ENCODE measurements at places on chromosomes 11 and 22.

DNA sequence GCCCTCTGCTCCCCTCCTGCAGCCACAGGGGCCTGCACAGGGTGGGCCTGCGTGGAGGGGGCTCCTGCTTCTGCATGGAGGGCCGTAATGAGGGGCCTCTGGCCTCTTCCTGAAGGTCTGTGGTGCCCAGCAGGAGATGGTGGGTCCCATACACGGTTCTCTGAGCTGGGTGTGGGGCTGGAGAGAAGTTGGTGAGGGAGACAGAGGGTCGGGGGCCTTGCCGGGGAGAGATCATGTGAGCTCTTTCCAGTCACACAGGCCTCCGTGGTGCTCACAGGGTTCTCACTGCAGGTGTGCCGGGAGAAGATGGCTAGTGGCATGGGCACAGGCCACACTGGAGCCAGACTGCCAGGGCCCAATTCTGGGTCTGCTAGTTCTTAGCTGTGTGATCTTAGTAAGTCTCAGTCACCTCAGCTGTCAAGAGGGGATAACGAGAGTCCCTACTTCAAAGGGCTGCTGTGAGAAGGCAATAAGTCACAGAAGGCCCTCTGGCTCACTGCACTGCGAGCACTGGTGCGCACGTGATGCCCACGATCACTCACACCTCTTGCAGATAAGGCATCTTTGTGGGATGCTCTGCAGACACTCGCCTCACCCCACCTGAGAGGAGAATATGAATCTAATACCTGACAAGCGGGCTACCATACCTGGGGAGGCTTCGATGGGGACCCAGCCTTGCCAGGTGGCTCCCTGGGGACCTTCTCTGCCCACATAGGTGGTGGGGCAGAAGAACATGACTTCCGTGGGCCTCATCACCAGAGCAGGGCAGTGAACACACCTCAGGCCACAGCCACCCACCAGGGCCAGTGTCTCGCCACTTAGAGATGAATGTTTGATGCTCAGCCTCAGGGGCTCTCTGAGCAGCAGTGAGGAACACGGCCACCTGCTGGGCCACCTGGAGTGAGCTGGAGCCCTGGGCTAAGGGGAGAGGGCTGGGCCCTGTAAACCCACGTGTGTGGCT lies 14.5 kb downstream of the KCNC1 start:
- DNase-seq = no peak

- DNase-seq = no peak
Measured at GRCh38 chr22:38449776-38450175, 5.2 kb downstream of the KCNJ4 start.

- no peak for DNase-seq
Measured at GRCh38 chr11:33553486-33553885, 147.1 kb downstream of the C11orf91 start.

DNA sequence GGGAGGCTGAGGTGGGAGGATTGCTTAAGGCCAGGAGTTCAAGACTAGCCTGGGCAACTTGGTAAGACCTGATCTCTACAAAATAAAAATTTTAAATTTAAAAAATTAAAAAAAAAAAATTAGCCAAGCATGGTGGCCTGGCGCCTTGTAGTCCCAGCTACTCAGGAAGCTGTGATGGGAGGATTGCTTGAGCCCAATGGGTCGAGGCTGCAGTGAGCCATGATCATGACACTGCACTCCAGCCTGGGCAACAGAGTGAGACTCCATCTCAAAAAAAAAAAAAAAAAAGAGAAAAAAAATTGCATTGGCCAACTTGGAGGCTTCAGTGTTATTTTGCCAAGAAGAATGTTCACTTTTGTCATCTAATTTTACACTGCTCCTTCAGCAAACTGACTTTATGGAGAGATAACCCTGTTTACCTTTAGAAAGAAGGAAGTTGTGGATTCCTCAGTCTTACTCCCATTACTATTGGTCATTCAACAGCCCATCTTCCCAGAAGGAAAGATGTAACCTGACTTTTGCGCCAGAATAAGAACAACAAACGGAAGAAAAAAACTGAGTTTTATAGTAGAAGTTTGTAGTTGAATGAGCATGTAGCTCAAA lies 13.1 kb downstream of the KMT2A start:
- no peak for DNase-seq

DNA sequence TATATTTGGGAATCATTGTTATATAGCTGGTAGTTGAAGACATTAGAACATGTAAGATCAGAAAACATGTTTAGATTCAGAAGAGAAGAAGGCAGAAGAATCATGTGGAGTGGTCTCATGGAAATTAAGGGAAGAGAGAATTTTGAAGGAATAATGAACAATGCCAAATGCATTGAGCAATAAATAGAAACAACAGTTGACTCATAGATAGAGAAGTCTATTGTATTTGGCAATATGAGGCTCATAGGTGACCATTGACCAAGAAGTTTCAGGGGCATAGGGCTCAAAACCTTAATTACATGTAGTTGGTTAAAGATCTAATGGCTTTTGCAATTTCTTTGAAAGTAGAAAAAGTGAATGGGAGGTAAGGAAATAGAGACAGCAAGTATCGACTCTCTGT lies 123.9 kb downstream of the PAX6 start:
- no peak for DNase-seq

DNA sequence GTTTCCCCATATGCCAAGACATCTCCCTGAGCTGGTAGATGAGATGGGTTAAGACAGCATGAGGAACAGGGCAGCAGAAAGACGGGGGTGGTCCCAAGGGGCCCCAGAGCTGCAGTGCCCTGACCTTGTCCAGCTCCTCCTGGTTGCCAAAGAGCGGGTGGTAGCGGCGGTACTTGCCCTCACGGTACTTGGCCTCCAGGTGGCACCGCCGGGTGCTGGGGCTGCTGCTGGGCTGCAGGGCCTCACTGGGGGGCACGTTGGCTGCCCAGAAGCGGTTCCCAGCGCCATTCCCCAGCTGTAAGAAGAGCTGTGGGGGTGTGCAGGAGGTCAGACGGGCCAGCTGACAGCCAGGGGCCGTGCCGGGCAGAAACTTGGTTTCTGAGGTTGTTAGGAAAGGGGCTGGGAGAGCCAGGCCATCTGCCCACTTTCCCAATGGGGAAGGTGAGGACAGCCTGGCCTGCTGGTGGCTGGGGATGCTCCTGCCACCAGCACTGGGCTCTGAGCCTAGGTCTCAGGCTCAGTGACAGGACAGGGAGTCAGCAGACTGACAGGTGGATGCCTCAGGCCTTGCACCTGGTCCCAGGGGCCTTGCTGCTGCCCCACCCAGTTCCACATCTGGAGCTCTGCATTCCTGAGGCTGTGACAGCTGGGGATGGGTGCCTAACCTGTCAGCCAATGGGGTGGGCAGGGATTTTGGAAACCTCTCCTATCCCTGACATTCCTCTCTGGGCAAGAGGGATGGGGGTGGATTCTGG lies 30.0 kb upstream of the PDE2A start:
- no peak for DNase-seq

DNA sequence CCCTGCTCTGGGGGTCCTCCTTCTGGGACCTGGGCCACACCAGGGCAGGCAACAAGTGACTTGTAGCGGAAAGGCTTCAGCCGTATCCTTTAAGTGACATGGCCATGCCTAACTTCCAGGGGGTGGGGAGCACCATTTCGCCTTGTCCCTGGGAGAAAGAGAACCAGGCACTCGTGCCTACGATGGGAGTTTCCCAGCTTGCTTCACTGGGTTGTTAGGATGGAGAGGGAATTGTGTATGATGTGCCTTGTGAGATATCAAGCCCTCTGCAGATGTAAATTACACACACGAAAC lies 151.4 kb downstream of the CACNA1I start:
- DNase-seq = no peak

DNA sequence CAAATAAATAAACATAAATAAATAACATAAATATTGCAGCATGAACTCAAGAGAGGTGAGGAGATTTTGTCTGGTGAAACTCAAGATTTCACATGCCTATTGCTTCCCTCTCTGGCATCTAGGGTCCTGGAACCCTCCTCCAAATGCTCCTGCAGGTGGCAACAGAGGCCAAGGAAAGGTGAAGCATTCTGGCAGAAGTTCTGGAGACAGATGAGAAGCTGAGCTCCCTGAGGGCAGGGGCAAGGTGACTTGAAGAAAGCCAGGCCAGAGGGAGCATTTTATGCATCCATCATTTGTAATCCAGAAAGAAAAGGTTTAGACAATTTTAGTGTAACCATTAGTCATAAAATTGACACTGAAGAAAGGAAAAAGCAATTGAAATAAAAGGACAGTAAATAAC lies 64.9 kb downstream of the ENDOD1 start:
- peak; percentile 84 for DNase-seq

GRCh38 chr11:37115963-37116362 lies 517.9 kb upstream of the RAG2 start:
- no peak for DNase-seq

- DNase-seq = no peak
Measured at GRCh38 chr11:121450401-121450800, 1.7 kb upstream of the SORL1 start.

GRCh38 chr22:40027191-40028097 lies 32.7 kb downstream of the FAM83F start:
- no peak for DNase-seq

- no peak for DNase-seq
Measured at GRCh38 chr11:114893329-114893728, 215.0 kb downstream of the NXPE2 start.

DNA sequence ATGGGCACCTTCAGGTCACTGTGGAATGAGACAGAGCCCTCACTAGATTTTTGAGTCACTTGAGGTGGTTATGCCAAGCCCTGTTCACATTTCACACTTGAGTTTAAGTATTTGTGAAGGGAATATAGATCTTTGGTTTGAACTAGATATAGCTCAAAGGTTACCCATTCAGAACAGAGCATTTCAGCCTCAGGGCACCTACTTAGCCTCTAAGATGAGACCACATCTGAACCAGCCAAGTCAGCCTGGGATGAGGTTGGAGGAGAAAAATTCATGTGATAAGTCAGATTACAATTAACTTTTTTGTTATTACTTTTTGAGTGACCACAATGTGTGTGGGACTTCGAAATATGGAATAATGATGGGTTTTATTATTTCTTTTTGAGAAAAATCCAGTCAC lies 127.8 kb downstream of the TEAD1 start:
- DNase-seq = no peak

GRCh38 chr11:12962306-12962705 lies 46.8 kb upstream of the RASSF10 start:
- DNase-seq = no peak

GRCh38 chr22:50578776-50579310 lies 616 bp upstream of the CPT1B start:
- peak; percentile 2 for DNase-seq

DNA sequence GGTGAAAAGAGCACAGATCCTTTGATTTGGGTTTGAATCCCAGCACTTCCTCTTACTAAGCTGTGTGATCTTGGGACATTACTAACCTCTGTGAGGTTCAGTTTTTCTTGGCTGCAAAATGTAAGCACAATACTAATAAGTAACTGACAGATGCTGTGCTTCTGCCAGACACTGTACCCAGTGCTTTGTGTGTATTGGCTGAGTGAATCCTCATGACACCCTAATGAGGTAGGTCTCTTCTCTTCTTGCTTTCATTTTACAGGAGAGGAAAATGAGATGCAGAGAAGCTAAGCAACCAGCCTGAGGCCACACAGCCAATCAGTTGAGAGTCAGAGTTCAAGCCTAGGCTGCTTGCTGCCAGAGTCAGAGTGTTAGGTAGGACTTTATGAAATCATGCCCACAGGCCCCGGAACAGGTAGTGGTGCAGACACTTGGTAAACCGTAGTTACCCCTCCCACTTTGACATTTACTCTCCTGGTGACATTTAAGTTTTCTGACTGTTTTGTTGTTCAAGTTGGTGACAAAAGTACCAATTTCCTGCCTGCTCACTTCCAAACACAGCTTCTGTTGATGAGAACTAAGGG lies 21.2 kb downstream of the PTPRJ start:
- DNase-seq = no peak

- no peak for DNase-seq
Measured at GRCh38 chr22:38868286-38868721, 3.7 kb downstream of the CBX6 start.

DNA sequence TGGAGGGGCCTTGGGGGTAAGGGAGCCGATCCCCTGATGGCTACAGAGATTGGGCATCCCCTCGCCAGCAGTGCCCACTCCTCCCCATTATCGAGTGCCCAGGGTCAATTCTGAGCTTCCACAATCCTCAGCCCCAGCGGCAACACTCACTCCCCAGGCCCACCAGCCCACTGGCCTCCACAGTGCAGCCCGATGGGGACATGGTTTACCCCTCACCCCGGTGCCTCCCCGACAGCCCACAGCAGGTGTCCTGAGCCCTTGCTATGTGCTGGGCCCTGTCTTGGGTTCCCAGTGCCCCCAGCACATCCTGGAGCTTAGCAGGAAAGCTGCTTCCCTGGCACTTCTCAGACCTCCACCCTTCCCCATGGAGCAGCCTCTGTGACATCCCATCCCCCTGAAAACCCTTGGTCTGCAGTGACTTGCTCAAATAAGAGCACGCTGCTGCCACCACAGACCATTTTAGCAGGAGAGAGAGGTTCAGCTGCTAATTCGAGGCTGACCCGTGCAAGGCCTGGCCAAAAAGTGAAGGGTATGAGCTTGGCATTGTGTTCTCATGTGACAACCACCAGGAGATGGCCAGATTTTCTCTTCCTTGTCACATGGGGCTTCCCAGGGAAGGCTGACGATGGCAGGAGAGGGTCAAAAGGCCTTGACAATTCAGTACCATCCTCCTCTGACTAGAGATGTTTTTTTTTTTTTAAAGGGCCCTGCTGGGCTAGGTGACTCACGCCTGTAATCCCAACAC lies 23.6 kb downstream of the KCNJ4 start:
- peak; percentile 25 for DNase-seq

DNA sequence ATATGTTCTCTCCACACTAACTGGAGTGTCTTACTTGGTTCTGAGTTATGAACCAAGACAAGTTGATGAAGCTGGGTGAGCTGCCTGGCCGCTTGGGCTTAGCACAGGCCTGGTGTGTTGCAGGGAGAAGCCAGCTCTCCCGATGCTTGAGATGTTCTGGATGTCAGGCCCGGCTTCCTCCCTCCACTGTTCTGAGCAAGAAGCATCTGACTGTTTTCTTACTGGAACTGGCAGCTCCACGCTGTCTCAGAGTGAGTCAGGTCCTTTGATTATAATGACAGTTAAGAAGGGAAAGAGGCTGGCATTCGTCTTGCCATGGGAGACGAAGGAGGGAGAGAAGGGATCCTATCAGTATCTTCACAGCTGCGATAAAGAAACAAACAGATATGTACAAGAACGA lies 46.5 kb upstream of the CRTAM start:
- no peak for DNase-seq

- no peak for DNase-seq
Measured at GRCh38 chr22:40819599-40820140, 524 bp upstream of the SLC25A17 start.
